ENCODE measurements at places on chromosomes 4 and X.

- DNase-seq = no peak
Measured at GRCh38 chr4:17400686-17401085, 111.2 kb downstream of the QDPR start.

- no peak for DNase-seq
Measured at GRCh38 chr4:124044867-124045266, 648.3 kb downstream of the SPRY1 start.

DNA sequence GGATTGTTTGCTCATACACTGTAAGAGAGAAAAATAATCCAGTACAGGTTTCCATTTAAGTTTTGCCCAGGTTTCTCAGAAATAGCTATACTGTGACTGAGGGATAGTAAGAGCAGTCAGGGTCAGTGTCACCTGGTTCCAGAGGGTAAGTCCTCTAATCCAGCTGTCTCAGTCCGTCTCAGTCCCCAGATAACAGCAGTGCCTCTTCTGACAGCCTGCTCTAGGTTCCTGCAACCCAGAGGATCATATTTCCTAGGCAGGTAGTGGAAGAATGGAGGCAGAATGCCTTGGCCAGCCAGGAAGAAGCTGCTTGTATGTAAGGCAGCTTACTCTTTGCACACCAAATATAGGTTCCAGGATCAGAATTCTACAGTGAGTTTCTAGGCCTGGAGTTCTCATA is 22.6 kb upstream of the GNRHR start:
- no peak for DNase-seq

- no peak for DNase-seq
Measured at GRCh38 chrX:15221321-15221720, 48.6 kb downstream of the ASB9 start.

GRCh38 chr4:6753103-6753560 is 29.4 kb upstream of the KIAA0232 start:
- no peak for DNase-seq
